Naive thymus-derived CD4-positive, alpha-beta T cell (primary cell): ENCODE measurements at places on chromosomes 2 and 18. TPM values are rescaled to one million over a fixed set of nuclear protein-coding genes. Genes with fewer than 3 reads are reported as not detected.

Gene SCN9A
- 1.8 TPM for total RNA-seq

Gene RAB27B
- 1.6 TPM for total RNA-seq

Gene GKN1
- total RNA-seq, result not detected

Gene COLEC11
- 0.48 TPM for total RNA-seq

Gene STPG4
- total RNA-seq, result 0.24 TPM

Gene AQP12B
- total RNA-seq, result not detected

Gene SKA1
- 0.27 TPM for total RNA-seq

- H3K27ac ChIP-seq, result no peak overlapping the region
- no peak for DNase-seq
- H3K4me1 ChIP-seq, result no peaks in the 10 kb centered on the region
- H3K36me3 ChIP-seq, result no peaks in the 10 kb centered on the region
Measured at GRCh38 chr2:164898475-164898874, 56.9 kb downstream of the SLC38A11 start.

DNA sequence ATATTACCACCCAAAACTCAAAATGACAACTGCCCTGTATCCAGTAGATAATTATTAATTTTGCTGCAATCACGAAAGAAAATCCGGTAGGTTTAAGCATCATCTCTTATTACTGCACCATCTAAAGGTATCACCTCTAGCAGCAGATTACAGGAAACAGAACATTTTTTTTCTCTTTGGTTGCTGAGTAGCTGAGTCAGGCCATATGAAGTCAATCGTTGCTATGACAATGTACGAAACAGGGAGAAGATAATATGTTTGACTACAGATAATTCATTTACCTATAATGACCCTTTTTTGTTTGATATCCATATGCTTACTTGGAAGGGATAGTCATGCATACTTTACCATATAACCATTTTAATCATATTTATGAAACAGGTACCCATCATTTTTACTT is 831.6 kb upstream of the CHAC2 start:
- H3K4me1 ChIP-seq, result no peaks in the 10 kb centered on the region
- no peak overlapping the region for H3K4me3 ChIP-seq
- H3K36me3 ChIP-seq, result no peaks in the 10 kb centered on the region
- H3K27me3 ChIP-seq, result no peaks in the 10 kb centered on the region
- no peak for DNase-seq
- H3K27ac ChIP-seq, result no peak overlapping the region

DNA sequence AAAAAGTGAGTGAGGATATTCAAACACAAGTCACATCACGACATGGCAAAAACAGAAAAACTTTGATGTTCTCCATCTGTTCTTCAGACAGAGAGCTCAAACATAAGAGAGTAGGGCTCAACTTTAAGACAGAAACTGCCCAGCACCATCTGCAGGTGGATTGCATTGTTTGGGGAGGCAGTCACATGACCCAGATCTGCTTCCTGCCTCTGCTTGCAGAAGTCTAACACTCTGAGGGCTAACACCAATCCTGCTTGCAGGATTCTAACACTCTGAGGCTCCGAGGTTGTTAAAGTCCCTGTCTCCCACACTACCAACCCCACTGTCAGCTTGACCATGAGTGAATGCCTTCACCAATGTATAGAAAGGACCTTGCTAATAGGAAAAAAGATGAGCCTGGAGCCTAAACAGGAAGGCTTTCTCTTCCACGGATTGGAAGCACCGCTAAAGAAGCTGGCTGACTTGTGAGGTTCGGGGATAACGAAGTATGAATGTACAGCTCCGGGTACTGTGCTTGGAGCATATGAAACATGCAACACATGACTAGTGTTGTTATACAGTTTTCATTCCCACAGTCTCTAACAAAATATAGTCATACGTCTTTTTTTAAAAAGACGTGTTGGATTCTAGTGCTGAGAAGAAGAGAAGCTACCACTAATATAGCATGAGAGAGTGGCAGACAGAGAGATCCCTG is 176.6 kb upstream of the CREB1 start:
- no peaks in the 10 kb centered on the region for H3K27me3 ChIP-seq
- H3K4me1 ChIP-seq, result no peaks in the 10 kb centered on the region
- no peak overlapping the region for H3K27ac ChIP-seq
- H3K4me3 ChIP-seq, result no peak overlapping the region
- DNase-seq, result peak; percentile 34

GRCh38 chr2:64766841-64767669 is 113.3 kb upstream of the SERTAD2 start:
- DNase-seq, result peak; percentile 50
- H3K27me3 ChIP-seq, result no peaks in the 10 kb centered on the region

DNA sequence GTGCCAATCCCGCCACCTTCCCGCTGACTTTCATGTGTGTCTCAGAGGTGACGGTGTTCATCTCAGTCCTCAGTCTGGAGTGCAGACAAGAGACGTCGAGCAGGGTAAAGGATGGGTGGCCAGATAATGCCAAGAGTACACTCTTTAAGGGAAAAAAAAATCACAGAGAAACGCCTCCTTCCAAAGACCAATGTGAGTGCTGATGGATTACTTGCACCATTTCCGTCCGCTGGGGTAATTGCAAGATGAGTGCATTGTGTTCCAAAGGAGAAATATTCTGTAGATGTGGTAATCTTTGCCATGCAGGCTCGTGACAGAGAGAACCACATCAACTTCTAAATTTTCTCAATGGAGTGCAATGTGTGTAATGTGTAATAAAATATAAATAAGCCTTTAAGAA is 81.0 kb downstream of the KLHL29 start:
- no peak for DNase-seq
- no peak overlapping the region for H3K27ac ChIP-seq
- H3K36me3 ChIP-seq, result no peaks in the 10 kb centered on the region
- H3K27me3 ChIP-seq, result no peaks in the 10 kb centered on the region

DNA sequence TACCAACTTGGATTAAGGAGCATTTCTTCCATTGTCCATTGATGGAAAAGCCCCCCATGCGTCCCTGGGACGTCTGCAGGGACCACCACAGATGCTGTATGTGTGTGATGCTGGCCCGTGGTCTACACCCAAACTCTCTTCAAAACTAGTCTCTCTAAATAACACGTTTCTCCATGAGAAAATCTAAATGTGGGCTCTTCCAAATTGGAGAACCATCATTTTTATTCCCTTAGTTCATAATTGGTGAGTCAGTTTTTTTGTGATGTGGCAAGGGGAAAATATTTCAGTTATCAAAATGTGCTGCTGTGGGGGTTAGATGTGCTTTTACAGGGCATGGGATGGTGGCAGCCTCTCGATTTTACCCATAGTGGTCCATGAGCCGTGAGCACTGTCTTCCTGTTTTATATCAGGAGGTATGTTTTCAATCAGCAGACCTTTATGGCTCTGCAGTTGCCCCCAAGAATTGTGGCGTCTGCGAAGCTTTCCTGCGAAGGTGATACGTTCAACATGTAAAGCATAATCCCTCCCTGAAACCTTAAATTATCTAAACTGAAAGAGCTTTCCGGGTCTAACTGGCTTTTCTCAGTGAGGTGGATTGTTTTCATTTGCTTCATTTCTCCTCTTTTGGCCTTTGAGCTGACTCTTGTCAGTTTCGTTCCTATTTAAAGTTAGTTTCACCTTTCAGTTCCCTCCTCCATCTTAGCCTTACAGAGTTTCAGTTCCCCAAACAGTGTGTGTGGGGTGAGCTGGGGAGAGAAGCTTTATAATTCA is 78.4 kb downstream of the SETBP1 start:
- H3K27ac ChIP-seq, result no peak overlapping the region
- no peaks in the 10 kb centered on the region for H3K36me3 ChIP-seq
- no peaks in the 10 kb centered on the region for H3K27me3 ChIP-seq
- H3K4me1 ChIP-seq, result peaks cover 16% of the 10 kb centered on the region
- no peak for DNase-seq
- H3K4me3 ChIP-seq, result peak overlapping the region; percentile 15

- no peak overlapping the region for H3K27ac ChIP-seq
- no peak for DNase-seq
- no peaks in the 10 kb centered on the region for H3K4me1 ChIP-seq
- H3K27me3 ChIP-seq, result no peaks in the 10 kb centered on the region
- H3K36me3 ChIP-seq, result no peaks in the 10 kb centered on the region
Measured at GRCh38 chr2:183610724-183611123, 486.5 kb downstream of the NUP35 start.

DNA sequence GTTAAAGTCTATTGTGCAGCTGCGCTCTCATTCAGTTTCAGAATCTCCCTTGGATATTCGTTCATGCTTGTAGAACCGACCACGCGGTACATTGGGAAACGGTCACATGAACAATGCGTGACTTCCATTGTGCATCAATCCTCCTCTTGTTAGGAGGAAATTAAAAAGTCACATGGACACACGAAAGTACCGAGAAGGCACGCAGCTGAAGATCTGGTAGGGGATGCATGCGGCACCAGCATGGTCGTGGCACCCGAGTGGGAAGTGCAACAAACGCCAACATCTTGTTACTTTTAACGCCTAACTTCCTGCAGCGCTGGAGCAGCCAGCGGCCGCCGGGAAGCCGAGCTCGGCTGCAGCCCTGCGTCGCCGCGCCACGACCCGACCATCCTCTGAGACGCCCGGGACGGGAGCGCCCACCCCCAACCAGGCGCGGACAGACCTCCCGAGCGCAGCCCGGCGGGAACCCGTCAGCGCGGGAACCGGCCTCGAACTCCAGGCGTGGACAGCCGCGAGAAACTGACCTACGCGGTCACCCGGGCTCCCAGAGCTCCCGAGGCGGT is 412 bp downstream of the OSBPL1A start:
- no peak for DNase-seq
- H3K36me3 ChIP-seq, result no peaks in the 10 kb centered on the region
- H3K4me1 ChIP-seq, result no peaks in the 10 kb centered on the region
- no peaks in the 10 kb centered on the region for H3K27me3 ChIP-seq

GRCh38 chr2:11129598-11130449 is 25.4 kb upstream of the SLC66A3 start:
- no peaks in the 10 kb centered on the region for H3K27me3 ChIP-seq
- no peaks in the 10 kb centered on the region for H3K36me3 ChIP-seq
- peak; percentile 91 for DNase-seq

DNA sequence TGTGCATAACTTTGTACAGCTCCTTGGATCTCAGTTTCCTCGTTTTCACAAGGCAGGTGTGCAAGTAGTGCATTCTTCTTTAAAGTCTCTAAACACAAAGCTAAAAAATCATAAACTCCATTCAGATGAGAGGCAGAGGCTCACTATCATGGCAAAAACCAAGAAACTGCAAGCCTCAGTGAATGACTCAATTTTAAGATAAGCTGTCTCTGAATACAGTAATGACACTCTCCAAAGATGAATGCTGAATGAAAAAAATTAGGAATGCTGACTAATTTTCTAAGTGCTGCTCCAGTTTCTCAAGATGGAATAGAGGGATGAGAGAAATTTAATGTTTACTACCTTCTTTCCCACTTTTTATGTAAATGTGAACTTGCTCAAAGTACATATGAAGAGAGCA is 17.2 kb downstream of the B4GALT6 start:
- DNase-seq, result no peak
- no peak overlapping the region for H3K27ac ChIP-seq
- no peaks in the 10 kb centered on the region for H3K36me3 ChIP-seq
- H3K4me3 ChIP-seq, result no peak overlapping the region

DNA sequence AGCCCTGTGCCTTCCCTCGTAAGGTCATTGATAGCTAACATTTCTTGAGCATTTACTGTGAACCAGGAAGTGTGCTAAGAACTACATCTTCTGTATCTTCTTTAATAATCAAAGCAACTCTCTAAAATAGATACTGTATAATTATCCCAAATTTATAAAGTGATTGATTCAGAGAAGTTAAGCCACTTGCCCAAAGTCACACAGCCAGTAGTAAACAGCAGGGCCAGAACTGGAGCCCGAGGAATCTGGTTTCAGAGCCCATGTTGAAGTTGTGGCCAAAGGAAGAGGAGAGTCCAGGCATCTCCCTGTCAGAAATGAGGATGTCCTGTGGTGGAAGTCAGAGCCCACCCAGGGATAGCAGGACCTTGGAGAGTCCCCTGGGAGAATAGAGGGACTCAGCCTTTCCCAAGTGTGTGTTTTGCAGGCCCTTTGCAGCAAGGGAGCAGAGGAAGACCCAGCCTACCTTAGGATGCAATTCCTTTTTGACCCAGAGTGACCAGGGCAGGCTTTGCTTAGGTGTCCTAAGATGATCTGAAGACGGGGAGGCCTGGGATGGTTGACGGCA is 134.2 kb downstream of the DYSF start:
- no peaks in the 10 kb centered on the region for H3K27me3 ChIP-seq
- H3K4me1 ChIP-seq, result no peaks in the 10 kb centered on the region
- H3K27ac ChIP-seq, result no peak overlapping the region

GRCh38 chr2:101864426-101864825 is 127.3 kb upstream of the IL1R2 start:
- no peak overlapping the region for H3K4me3 ChIP-seq
- H3K27me3 ChIP-seq, result no peaks in the 10 kb centered on the region
- no peak for DNase-seq
- H3K4me1 ChIP-seq, result no peaks in the 10 kb centered on the region

DNA sequence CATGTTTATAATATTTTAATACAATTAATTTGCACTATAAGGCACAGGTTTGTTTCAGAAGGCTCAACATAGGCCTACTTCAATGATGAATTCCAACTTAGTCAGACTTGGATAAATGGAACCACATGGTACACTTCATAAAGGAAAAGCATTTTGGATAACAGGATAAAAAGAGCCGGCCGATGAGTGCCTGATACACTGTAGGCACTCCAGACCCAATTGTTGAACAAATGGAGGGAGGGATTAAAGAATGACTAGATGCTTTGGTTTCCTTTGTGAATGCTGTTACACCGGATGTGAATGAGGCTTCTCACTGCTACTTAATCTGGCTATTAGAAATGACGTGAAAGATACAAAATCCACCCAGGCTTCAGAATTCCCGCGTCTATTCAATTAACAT is 104.1 kb upstream of the KCTD1 start:
- H3K27ac ChIP-seq, result no peak overlapping the region
- H3K4me1 ChIP-seq, result no peaks in the 10 kb centered on the region
- no peak for DNase-seq
- no peaks in the 10 kb centered on the region for H3K36me3 ChIP-seq
- no peak overlapping the region for H3K4me3 ChIP-seq

- H3K4me1 ChIP-seq, result no peaks in the 10 kb centered on the region
- H3K27me3 ChIP-seq, result no peaks in the 10 kb centered on the region
- no peak overlapping the region for H3K27ac ChIP-seq
Measured at GRCh38 chr2:198479065-198479464, 674.7 kb downstream of the PLCL1 start.

DNA sequence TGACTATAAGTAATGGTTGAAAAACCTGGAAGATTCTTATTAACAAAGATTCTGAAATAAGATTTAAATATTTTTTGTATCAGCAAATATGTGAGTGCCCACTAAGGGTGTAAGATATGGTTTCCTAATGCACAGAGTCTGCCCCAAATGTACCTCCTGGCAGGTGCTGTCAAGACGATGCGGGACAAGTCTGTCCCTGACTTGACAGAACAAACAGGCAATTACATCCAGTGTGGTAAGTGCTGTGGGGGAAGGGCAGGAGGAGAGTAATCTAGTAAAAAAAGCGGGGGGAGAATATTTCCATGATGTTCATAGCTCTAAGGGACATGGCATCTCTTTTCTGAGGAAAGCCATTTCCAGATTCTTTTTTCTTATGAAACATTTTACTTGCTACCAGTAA is 127.5 kb downstream of the COL4A4 start:
- no peaks in the 10 kb centered on the region for H3K27me3 ChIP-seq
- DNase-seq, result no peak
- no peak overlapping the region for H3K27ac ChIP-seq
- H3K4me1 ChIP-seq, result no peaks in the 10 kb centered on the region
